Karpas-422 (cell line): ENCODE measurements at places on chromosomes 13 and 19. TPM values are rescaled to one million over a fixed set of nuclear protein-coding genes. Genes with fewer than 3 reads are reported as not detected.

GRCh38 chr13:57704031-57704430 lies 72.5 kb downstream of the PCDH17 start:
- H3K27ac ChIP-seq, result no peak overlapping the region
- H3K4me3 ChIP-seq, result no peak overlapping the region
- no peak for DNase-seq
- H3K4me1 ChIP-seq, result no peaks in the 10 kb centered on the region
- H3K27me3 ChIP-seq, result no peaks in the 10 kb centered on the region
- no peaks in the 10 kb centered on the region for H3K36me3 ChIP-seq

GRCh38 chr13:43136920-43137575 lies 113.7 kb downstream of the DNAJC15 start:
- H3K4me1 ChIP-seq, result peaks cover 18% of the 10 kb centered on the region
- no peak for DNase-seq
- no peaks in the 10 kb centered on the region for H3K27me3 ChIP-seq
- no peak overlapping the region for H3K27ac ChIP-seq
- H3K4me3 ChIP-seq, result no peak overlapping the region

- no peaks in the 10 kb centered on the region for H3K36me3 ChIP-seq
- H3K27ac ChIP-seq, result no peak overlapping the region
- no peaks in the 10 kb centered on the region for H3K27me3 ChIP-seq
- H3K4me1 ChIP-seq, result no peaks in the 10 kb centered on the region
- DNase-seq, result no peak
These were observed 34.2 kb downstream of the RXFP2 start for GRCh38 chr13:31773538-31773937.

CD33 gene
- 18.1 and 19.3 TPM in 2 replicates for total RNA-seq

CD37 gene
- 975 and 1,210 TPM in 2 replicates for total RNA-seq

GRCh38 chr13:39038569-39039030 lies 344 bp downstream of the NHLRC3 start:
- H3K4me3 ChIP-seq, result peak overlapping the region; percentile 73
- DNase-seq, result peak; percentile 75
- H3K27me3 ChIP-seq, result no peaks in the 10 kb centered on the region

DNA sequence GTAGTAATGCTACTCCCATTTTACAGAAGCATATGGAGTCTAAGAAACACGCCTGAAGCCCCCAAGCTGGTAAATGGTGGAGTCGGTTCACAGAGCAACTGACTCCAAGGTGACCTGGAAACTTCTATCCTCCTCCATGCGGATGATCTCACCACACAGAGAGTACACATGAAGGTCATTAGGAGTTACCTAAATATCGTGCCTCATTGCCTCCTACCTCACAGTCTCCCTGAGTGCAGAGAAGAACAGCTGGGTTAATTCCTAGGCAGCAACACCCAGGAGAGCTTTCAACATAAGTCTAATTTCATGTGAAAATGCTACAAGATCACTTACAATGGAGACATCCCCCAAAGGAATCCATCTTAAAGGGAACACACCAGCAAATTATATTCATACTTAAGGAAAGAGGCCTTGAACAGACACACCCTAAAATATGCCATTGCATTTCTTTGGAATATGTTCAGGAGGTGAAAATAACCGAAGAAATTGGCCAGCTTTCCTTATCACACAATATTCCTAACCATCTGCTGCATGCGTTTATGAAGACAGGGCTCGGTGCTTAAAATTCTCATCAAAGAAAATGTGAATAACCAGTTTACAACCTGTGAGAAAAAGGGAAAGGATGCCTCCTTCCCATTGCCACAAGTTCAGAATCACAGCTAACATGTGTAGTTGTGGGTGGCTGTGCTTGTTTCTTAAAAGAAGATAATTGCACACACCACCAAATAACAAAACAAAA lies 203.6 kb upstream of the NBEA start:
- H3K27me3 ChIP-seq, result no peaks in the 10 kb centered on the region
- H3K27ac ChIP-seq, result no peak overlapping the region
- no peaks in the 10 kb centered on the region for H3K36me3 ChIP-seq
- H3K4me3 ChIP-seq, result no peak overlapping the region
- DNase-seq, result no peak

DNA sequence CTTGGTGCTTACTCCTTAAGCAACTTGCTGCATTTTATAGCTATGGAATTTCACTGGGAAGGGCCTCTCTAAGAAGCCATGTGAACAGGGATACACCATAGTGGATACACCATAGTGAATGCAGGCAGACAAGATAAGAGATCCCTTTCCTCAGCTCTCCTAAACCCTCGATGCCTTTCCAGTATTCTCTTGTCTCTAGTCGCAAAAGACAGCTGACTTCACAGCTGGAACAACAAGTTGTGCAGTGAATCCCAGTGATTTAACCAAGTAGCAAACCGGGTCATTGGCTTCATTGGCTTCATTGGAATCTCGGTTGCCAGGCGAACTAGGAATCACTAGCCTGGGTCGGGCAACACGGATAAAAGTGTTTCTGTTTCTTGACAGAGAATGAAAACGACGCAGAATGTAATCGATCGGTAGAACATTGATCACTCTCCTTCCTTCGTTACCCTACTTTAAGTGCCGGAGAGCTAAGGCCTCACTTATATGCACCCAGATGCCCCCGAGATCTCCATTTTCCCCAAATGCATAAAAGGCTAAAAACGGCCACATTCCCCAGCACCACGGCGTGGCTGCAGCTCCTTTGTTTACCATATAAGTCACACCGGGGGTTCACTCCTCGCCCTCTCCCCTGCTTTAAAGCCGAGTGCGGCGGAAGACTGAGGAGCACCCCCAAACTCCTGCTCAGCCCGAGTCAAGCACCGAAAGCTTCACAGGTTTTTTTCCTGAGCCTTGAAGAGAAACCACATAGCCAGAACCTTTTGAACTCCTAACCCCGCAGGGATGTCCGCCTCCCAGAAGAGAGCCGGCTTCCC lies 674 bp downstream of the TRPC4 start:
- no peaks in the 10 kb centered on the region for H3K4me1 ChIP-seq
- no peaks in the 10 kb centered on the region for H3K36me3 ChIP-seq
- DNase-seq, result no peak
- no peak overlapping the region for H3K27ac ChIP-seq
- H3K27me3 ChIP-seq, result no peaks in the 10 kb centered on the region

DNA sequence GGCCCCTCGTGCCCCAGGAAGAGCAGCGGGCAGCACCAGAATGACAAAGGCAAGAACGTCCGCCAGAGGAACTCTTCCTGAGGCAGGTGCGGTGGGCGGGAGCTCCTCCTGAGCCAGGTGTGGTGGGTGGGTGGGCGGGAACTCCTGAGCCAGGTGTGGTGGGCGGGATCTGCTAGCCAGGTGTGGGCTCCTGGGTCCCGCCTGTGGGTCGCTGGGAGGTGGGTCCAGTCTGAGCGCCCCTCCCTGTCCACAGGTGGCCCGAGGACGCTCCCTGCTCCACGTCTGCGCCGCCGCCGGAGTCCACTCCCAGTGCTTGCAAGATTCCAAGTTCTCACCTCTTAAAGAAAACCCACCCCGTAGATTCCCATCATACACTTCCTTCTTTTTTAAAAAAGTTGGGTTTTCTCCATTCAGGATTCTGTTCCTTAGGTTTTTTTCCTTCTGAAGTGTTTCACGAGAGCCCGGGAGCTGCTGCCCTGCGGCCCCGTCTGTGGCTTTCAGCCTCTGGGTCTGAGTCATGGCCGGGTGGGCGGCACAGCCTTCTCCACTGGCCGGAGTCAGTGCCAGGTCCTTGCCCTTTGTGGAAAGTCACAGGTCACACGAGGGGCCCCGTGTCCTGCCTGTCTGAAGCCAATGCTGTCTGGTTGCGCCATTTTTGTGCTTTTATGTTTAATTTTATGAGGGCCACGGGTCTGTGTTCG lies 7.0 kb upstream of the HCN2 start:
- DNase-seq, result no peak
- H3K27me3 ChIP-seq, result no peaks in the 10 kb centered on the region

DNA sequence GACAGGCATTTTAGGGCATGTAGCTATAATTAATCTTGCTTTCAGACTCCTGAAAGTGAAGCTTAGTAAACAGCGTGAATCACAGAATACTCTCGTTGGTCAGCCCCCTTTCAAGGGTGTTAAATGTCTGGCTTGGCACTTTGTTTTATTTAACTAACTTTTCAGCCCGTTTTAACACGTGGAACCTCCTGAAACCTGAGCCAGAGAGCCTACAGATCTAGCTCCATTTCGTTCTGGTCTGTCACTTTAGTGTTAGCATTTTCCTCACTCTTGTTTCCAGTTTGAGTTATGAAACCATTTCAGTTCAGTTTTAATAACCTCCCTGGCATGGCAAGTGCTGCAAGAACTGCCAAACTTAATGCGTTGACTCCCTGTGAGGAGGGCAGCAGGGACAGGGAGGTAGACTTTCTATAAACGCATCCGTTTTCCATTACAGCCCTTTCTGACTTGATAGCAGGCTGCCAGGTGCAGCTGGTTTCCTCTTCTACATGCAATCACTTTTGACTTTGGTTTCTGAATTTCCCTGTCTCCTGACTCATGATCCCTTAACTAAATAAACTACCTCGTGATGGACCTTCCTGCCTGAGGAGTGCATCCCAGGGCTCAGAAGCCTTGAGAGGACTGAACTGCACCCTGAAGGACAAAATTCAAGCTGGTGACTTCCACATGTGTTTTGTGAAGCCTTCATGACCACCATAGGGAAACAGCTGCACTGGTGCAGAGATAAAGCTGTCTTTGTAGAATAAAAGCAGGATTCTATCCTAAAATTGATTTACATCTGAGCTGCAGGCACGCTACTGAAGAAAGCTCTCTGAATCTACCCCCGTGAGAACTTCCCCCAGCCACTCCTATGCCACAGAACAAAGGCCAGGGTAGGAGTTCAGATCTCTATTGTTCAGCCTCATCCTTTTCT lies 192.6 kb downstream of the DLEU7 start:
- no peak for DNase-seq
- no peaks in the 10 kb centered on the region; the same call in 1 of the 2 replicates for H3K36me3 ChIP-seq
- H3K27me3 ChIP-seq, result no peaks in the 10 kb centered on the region
- H3K27ac ChIP-seq, result no peak overlapping the region
- H3K4me3 ChIP-seq, result no peak overlapping the region
- H3K4me1 ChIP-seq, result peaks cover 7% of the 10 kb centered on the region

- H3K4me1 ChIP-seq, result no peaks in the 10 kb centered on the region
- DNase-seq, result no peak
- no peak overlapping the region for H3K27ac ChIP-seq
- no peaks in the 10 kb centered on the region for H3K36me3 ChIP-seq
- no peaks in the 10 kb centered on the region for H3K27me3 ChIP-seq
These were observed 6.8 kb upstream of the KPTN start for GRCh38 chr19:47490847-47491246.

- no peak overlapping the region for H3K4me3 ChIP-seq
- peaks cover 12% of the 10 kb centered on the region for H3K4me1 ChIP-seq
- H3K27me3 ChIP-seq, result no peaks in the 10 kb centered on the region
These were observed 5.8 kb downstream of the GYS1 start for GRCh38 chr19:48987323-48987722.

DNA sequence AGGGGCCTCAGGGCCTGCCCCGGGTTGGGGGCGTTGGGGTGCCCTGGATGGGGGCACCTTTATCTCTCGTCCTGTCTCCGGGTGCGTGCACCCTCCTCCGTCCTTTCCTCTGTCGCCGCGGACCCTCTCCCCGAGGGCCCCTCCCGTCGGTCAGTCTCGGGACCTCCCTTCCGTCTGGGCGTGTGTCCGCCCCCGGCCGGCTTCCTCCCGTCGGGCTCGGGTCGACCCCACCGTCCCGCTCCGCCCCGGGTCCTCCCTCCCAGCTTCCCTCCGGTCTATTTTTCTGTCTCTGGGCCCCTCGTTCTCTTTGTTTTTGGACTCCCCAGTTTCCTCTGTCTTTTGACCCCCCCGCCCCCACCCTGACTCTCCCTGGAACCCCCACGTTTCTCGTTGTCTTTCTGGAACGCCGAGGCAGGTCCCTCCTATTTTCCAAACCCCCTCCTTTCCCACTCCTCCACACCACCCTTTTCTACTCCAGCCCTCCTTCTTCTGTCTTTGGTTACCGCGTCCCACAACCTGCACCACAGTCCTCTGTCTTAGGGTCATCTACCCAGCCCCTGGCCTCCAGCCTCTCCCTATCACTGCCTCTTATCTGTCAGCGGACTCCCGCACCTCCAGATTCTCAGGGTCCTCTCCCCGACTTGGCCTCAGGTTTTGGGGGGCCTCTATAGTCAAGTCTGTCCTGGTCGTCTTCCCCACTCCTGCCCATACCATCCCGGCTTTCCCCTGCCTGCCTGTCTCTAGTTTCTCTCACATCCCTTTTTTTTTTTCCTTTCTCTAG lies 757 bp downstream of the EGLN2 start:
- H3K27me3 ChIP-seq, result no peaks in the 10 kb centered on the region
- peak overlapping the region; percentile 90 for H3K4me3 ChIP-seq
- H3K27ac ChIP-seq, result peak overlapping the region; percentile 69
- peak; percentile 70 for DNase-seq
- H3K4me1 ChIP-seq, result peaks cover 62% of the 10 kb centered on the region
- H3K36me3 ChIP-seq, result peaks cover 5% of the 10 kb centered on the region; the same call in 1 of the 2 replicates

ZNF682 gene
- 5.7 and 20.6 TPM in 2 replicates for total RNA-seq

DNA sequence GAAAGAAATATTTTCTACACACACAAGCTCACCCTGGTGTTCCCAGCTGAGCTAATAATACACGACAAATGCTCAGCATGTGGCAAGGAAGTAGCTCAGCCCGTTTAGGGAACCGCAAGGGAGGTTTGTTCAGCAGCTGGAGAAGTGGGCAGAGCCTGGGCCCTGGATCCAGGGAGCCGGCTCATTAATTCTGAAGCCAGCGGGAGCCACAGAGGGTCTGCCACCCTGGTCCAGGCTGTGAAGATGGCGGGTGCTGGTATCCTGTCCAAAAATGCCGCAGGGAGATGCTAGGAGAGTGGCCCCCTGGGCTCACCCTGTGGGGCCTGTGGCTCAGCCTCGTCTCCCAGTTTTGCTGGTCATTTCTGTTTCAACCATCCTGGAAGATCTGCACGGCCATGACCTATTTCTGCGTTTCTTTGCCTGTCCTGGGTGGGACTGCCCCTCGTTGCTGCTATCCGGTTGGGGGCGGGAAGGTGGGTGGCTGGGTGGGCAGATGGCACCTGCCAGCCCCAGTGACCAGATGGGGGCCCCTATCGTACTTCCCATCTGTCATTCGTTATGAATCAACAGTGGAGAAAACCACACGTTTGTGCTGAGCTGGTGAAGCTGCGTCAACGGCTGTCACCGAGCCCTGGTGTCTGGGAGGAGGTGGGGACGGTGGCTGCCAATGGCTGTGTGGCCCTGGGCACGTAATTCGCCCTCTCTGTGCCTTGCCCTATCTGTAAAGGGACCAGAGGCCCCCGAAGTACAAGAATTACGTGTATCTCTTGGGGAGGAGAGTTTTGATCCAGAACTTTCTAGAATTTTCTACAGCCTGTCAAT lies 2.7 kb upstream of the GNA15 start:
- no peak for DNase-seq
- no peaks in the 10 kb centered on the region for H3K27me3 ChIP-seq
- H3K36me3 ChIP-seq, result no peaks in the 10 kb centered on the region
- H3K4me1 ChIP-seq, result no peaks in the 10 kb centered on the region
- H3K4me3 ChIP-seq, result no peak overlapping the region
- H3K27ac ChIP-seq, result no peak overlapping the region

DNA sequence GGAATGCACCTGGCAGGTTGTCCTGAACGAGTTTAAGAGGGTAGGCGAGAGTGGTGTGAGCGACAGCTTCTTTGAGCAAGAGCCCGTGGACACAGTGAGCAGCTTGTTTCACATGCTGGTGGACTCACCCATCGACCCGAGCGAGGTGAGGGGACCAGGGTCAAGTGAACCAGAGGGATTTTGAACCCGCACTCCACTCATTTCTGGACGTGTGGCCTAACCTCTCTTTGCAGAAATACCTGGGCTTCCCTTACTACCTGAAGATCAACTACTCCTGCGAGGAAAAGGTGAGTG lies 1.7 kb downstream of the CATSPERG start:
- H3K4me3 ChIP-seq, result peak overlapping the region; percentile 77
- no peak for DNase-seq
- H3K27me3 ChIP-seq, result no peaks in the 10 kb centered on the region
- no peak overlapping the region for H3K27ac ChIP-seq
